Activated CD4-positive, alpha-beta T cell treated with anti-CD3 and anti-CD28 coated beads, Interleukin-2, amount 10 ng/mL, durations not matched to agents 7 days and 5 days (primary cell): ENCODE measurements at places on chromosomes 16 and 17. TPM values are rescaled to one million over a fixed set of nuclear protein-coding genes. Genes with fewer than 3 reads are reported as not detected.

DNA sequence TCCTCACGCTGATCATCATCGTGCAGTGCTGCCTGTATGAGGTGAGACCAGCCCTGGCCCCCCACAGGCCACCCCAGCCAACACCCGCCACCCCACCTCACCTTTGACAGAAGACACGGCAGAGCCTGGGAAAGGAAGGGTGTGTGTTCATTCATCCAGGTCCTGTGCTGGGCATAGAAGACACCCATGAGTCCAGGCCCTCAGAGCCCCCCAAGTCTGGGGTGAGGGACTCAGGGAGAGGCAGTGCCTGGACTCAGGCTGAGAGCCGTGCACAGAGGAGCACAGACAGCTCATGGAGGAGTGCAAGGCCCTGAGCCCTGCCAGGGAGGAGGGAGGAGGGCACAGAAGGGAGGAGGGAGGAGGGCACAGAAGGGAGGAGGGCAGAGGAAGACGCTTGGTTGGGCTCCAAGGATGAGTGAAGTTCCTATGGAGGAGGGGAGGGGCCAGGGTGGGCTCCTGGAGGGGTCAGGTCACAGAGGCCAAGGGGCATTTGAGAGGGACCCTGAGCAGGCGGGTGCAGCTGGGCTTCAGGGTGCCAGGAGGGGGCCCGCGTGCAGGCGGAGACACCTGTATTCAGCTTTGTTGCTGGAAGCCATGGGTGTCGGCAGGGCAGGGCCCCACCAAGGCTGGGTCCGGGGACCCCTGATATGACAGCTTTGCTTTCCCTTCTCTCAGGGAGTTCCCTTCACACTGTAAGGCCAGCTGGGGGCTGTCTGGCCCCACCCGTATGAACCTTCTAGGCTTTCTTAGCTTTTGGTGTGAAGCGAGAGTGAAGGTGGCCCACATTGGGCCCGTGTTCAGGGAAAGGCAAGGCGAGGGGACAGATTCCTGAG lies 11.4 kb downstream of the TAX1BP3 start:
- DNase-seq = no peak

DNA sequence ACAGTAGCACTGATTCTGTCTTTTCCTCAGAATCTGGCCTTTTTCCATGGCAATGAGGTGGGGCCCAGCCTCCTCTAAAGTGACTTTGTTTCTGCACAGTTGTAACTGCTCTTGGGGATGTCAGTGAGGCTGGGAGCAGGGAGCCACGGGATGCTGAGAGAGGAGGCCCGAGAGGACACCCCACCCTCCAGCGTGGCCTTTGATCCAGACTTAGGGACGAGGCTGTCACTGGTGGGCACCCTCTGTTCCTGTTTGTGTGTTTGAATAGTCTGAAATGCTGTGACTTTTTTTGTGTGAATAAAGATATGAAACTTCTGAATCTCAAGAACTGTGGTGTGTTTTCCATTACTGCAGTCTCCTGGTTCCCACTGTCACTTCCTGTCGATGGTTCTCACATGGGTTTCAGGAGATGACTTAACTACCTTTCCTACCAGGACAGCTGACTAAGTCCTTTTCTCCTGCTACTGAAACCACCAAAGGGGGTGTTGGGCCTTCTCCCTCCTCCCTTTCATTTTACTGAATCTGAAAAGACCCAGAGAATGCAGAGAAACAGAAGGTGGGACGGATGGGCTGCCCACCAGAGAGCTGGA lies 18.6 kb downstream of the KCTD2 start:
- DNase-seq = no peak

DNA sequence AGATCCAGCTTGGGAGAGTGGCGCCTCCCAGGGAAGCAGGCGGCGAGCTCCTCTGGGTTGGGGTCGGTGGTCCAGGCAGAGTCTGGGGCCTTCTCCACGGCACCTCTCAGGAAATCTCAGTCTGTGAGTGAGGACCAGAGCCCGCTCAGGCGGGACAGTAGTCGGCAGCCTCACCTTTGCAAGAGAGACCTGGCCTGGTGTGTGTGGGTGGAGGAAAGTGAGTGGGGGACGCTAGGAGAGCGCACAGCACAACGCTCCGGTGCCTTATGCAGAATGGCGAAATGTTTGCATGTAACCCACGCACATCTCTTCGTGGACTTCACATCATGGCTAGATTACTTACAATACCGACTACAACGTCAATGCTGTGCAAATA lies 2.2 kb downstream of the AHSP start:
- DNase-seq = no peak

DNA sequence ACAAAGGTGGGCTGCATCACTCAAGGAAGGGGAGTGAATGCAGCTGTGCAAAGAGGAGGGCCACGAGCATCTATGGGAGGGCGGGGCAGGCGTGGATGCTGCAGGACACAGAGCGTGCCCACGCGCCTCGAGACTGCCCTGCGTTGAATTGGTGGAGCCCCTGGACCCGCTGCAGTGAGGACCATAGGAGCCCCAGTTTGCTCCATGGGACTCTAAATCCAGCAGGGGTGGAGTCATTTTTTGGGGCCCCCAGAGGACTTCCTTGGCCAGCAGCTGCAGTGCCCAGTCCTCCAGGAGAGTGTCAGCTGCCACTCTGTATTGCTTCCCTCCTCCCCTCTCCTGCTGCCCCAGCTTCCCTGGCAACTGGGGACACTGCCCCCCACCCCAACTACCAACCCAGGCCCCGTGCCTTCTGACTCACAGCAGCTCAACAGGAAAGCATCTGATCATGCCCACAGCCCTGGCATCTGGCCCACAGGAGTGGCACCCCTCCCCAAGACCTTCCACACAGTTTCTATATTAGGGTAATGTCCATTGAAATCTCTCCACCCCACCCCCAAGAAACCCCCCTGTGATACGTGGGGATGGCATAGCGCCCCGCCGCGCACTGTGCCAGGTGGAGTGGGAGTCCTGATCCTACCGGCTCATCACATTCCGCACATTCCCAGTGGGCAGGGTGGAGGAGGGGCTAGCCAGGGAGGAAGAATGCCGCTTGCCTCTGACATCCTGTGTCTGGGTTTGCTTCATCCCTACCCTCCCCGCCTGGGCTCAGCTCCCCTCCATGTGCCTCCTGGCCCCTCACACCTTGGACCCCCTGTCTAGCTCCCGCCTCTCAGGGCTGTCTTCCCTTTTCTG lies 27.8 kb upstream of the ITGA3 start:
- no peak for DNase-seq

- DNase-seq = peak; percentile 5
These were observed 10.5 kb downstream of the TSPOAP1 start for GRCh38 chr17:58318065-58318481.

GRCh38 chr16:51049276-51049675 lies 101.8 kb downstream of the SALL1 start:
- no peak for DNase-seq

- no peak for DNase-seq
These were observed 33.1 kb upstream of the ULK2 start for GRCh38 chr17:19900809-19901208.

DNA sequence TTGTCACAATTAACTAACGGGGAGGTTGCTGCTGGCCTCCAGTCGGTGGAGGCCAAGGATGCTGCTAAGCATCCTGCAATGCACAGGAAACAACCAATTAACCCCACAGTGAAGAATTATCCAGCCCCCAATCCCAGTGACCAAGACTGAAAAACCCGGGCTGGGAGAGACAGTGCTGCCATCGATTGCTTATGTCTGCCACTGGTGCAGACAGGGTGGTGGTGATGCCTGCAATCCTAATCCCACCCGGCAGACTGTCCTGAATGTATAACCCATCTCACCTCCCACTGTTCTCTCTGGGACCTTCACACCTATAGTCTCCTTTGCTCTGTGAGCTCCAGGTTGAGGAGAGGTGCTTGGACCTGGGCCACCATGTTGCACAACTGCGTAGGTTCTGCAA lies 42.3 kb upstream of the KLHDC4 start:
- DNase-seq = no peak

Gene NLRC3
- total RNA-seq = 98.7 TPM

Gene CAPNS2
- not detected for total RNA-seq

Gene SULT1A1
- total RNA-seq = 11.3 TPM

Gene DPEP2
- total RNA-seq = 12.4 TPM
